ENCODE measurements at places on chromosomes 11 and 22.

DNA sequence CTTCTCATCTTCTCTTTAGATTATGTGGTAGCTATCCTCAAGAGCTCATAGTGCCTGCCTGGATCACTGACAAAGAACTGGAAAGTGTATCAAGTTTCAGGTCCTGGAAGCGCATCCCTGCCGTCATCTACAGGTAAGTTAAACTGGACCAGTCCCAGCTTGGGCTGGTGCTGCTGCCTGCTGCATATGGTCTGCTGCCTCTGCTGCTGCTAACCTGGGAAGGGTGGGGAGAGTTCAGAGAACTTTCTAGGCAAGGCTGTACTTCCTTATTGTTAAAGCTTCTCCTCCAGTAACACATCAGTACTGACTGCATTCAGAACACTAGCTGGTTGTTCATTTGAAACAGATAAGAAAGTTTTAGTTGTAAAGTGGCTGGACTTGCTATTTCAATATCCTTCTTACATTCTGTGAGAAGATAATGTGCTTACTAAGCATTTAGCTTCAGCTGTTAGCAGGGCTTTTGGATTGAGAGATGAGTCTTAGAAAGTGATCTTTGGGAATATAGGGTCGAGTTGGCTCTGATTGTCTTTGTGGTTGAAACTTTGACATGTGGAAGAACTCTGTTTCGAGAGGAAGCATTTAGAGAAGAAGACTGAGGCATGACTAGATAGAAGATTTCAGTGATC lies 77.3 kb upstream of the HORMAD2 start:
- DNase-seq: no peak

GRCh38 chr11:120929090-120929489 lies 94.8 kb upstream of the TBCEL start:
- no peak for DNase-seq

DNA sequence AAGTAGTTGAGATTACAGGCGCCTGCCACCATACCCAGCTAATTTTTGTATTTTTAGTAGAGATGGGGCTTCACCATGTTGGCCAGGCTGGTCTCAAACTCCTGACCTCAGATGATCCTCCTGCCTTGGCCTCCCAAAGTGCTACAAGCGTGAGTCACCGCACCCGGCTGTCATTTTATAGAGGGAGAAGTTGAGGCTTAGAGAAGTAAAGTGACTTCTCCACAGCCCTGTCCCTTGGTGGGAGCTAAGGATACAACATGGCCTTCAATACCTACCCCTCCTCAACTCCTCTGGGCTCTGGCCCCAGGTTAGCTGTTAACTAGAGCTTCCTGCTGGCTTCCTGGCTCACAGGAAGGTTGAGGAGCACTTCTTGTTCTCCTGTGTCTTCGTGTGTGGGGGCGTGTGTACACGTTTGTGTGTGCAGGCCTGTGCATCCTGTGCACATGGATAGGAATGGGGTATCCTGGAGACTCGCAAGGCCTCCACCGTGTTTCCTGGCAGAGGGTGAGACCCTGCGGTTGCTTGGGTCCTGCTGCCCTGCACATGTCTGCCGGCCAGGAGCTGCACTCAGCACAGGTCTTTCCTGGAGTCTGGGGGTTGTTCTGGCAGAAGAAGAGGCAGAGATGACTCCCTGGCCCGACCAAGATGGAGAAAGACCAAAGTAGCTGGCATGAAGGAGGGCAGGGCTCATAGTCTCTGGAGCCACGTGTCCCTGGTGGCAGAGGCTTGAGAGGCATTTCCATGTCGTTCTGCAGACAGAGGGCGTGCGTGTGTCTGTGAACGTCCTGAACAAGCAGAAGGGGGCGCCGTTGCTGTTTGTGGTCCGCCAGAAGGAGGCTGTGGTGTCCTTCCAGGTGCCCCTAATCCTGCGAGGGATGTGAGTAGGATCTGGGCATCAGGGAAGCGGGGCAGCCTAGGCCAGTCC lies 2.4 kb downstream of the SIDT2 start:
- peak; percentile 81 for DNase-seq

GRCh38 chr11:132601875-132602274 lies 930.4 kb downstream of the OPCML start:
- no peak for DNase-seq

DNA sequence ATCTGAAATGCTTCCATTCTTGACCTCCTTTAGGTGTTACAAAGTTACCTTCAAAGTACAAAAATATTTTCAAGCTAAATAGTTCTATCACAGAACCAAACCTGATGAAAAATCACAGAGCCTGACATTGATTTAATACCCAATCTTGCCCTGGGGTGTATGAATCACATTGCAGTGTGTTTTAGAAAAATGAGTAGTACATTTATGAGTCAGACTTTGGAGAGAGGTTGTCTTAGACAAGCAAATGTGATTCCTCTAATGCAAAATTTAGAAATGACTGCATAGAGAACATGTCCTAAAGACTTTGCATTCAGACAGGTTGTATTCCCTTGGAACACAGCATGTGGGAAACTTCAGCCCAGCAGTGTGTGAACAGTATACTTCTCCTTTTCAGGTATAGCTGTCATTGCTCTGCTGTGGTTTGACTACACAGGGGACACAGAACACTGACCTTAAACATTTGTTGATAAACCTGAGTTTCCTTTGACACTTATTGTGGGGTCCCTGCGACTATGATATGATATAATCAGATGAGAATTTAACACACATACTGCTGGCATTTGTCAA lies 972.1 kb downstream of the JRKL start:
- no peak for DNase-seq

GRCh38 chr11:1890856-1891830 lies 552 bp downstream of the PRR33 start:
- DNase-seq: peak; percentile 66

DNA sequence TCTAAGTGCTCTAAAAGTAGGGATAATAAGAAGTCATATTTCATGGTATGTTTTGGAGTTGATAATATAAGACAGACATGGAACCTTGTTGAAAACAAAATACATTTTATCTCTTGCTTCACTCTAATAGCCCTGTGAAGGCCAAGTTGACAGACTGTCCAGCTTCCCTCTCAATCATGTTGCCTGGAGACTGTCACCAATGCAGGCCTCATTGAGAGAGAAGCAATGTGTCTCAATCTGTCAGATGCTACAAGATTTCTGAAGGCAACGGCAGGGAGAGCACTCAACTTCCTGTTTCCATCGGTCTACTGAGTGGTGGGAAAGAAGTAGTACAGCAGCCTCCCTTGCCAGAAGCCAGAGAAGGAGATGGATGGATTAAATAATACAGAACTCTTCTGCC lies 23.6 kb upstream of the FJX1 start:
- DNase-seq: peak; percentile 79

DNA sequence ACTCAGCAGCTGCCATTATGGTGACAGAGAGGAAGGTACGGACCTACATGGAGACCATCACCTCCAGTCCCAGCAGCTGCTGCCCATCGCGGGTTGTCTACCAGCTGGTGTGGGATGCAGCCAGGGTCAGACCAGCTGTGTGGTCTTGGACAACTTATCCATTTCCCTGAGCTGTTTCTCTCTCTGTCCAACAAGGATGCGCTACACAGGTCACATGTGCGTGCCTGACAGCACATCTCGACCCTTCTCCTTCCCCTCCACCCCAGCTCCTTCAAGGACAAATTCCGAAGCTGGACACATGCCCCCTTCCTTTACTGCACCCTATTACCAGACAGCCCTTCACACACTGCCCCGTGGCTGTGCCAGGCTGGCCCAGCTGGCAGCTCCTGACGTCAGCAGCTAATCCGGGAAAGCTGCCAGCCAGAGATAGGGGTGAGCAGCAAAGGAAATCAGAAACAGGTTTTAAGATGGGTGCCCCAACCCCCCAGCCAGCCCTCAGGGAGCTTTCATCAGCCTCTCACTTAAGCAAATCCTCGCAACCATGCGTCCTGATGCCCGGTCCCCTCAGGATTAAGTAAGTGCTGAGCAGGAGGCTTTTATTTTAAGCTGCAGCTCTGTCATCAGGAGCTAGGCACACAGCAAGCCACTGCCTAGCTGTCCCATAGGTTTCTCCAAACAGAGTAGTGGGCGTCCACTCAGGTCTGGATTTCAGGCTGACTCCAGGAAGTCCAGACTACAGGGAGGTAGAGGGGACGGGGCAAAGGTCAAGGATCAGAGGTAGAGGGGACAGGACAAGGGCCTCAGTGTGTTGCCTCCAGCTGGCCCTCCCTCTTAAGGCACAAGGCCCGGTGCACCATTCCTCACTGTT lies 20.3 kb downstream of the TEF start:
- DNase-seq: no peak

GRCh38 chr11:112235750-112236390 lies 9.6 kb downstream of the PTS start:
- no peak for DNase-seq

GRCh38 chr11:84685976-84686375 lies 941.2 kb downstream of the DLG2 start:
- no peak for DNase-seq

- DNase-seq: no peak
These were observed 23.8 kb upstream of the HIKESHI start for GRCh38 chr11:86278226-86278625.

- no peak for DNase-seq
These were observed 50.2 kb downstream of the SMIM38 start for GRCh38 chr11:69205743-69206612.

DNA sequence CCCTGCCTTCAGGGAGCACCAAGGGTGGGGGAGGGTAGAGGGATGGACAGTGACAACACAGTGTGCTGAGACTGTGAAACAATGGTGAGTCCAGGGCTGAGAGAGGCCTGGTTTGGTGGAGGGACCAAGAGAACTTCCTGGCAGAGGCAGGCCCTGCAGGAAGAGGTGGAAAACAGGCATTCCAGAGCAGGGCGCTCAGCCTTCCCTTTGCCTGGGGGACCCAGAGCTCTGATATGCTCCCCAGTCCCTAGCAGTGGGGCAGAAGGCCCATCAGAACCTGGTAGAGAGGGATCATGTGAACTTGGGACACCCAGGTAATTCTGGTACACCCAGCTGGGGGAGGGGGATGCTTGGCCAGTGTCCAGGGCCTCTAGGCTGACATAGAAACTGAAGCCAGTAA lies 17.2 kb upstream of the UVRAG start:
- DNase-seq: no peak

DNA sequence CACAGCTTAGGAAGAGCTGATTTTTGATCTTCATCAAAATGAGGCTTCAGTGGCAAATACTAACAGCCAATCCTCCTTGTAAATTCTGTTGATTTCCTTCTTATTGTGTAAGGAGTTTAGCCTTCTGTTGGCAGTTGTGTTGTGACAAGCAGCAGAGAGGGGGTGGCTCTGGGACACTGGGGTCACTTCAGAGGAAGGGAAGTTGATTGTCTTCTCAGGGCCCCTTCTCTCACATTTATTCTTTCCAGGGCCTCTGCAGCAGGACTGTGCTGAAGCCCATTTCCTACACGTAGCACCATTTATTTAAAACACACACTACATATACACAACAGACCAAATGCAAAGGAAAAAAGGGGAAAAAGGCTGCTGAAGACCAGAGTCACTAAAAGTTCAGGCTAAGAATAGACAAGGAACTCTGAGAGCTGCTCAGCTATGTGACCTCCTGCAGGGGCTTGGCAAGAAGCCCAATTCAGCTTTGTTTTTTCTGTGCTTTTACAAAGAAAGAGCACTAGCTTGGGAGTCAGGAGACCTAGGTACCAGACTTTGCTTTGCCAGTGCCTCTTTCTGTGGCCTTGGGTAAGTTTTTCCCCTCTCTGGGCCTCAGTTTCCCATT lies 28.3 kb upstream of the UPB1 start:
- DNase-seq: peak; percentile 77

DNA sequence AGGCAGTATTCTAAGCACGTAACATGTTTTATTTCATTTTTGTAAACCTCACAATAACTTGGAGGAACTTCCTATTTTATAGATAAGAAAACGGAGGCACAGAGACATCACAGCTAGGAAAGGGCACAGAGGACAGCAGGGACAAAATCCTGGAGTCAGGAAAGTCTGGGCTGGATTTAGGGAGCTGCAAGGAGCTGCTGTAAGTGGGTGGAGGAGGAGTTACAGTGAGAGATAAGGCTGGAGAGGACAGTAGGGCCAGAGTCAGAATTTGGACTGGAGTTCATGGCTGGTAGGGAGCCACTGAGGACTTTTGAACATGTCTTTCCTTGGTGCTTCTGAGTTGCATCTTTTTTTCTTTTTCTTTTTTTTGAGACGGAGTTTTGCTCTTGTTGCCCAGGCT lies 32.2 kb upstream of the PTPRJ start:
- no peak for DNase-seq

DNA sequence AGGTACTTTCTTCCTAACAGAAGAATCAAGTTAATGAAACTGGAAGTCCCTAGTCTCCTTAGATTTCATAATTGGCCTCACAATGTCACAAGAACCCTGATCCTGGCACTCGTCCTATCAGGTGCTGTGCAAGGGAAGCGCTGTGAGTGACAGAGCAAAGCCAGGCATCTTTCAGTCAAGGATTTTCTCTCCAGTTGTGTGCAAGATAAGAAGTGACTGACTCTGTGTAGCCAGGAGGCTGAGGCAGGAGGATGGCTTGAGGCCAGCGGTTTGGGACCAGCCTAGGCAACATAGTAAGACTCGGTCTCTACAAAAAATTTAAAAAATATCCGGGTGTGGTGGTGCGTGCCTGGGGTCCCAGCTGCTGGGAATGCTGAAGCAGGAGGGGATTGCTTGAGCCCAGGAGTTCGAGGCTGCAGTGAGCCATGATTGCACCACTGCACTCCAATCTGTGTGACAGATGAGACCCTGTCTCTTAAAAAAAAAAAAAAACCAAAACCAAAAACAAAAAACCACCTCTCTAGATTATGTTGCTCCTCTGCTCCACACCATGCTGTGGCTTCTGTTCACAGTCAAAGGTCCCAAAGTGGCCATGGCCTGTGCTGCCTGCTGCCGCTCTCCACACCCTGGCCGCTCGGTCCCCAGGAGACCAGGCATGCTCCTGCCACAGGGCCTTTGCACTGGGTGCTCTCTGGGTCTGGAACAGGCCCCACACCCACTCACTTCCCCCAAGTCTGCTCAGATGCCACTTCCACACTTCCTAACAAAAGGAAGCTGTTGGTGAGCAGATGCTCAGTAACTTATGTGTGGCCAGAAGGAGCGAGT lies 54.2 kb upstream of the CLDN5 start:
- DNase-seq: peak; percentile 32

DNA sequence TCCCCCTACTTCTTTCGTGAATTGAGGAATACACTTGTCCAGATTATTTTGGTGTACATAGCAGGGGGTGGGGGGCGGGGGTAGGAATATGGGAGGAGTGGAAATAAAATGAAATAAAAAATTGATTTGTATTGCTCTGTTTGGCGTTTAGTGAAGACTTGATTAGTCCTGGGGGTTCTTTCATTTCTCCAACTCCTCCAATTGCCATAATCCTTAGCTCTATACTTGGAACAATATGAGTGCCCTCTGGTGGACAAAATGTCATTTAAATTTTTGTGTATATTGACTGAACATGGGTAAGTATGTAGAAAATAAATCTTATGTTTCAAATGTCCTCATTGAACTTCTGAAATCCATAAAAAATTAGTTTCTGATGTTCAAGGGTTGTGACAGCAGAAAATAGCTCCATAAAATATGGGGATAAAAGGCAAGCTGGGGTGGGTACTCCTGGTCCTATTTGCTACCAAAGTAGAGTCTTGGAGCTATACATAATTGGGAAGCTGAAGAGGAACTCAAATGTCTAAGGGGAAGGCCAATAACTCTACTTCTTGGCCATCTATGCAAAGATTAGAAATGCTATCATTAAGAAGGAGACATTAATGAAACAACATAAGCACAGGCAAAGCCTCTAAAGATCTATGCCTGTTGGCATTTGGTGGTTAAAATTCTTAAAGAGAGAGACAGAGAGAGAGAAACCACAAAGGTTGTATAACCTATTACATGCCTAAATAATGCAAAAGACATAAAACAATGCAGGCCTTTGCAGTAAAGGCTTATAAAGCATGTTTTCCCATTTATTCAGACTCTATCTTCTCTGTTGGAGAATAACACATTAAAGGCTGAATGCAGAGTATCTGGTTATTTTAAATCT lies 421.6 kb downstream of the METTL15 start:
- peak; percentile 8 for DNase-seq

- no peak for DNase-seq
These were observed 121.5 kb downstream of the CCDC34 start for GRCh38 chr11:27241311-27242122.

Measured in inflammatory macrophage (primary cell).